ENCODE measurements at places on chromosomes 5 and 9.

DNA sequence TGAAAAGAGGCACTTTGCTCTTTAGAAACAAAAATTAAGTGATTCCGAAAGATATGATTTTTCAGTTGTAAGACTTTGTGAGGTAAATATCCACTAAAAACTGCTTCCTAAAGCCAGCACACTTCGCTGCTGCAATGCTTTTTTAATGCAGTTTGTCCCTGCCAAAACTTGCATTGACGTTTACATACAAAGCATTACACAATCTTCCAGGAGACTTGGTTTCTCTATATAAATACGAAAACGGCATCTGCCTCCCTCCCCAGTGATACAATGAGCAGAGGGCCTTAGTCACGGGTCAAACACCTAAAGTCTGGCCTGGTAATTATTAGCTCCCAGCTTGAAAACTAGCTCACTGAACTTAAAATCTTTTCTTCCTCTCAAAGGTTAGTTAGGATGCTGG lies 170.7 kb downstream of the TSSK1B start:
- no peak for DNase-seq

GRCh38 chr9:78103971-78104433 lies 72.4 kb upstream of the GNAQ start:
- DNase-seq: no peak

DNA sequence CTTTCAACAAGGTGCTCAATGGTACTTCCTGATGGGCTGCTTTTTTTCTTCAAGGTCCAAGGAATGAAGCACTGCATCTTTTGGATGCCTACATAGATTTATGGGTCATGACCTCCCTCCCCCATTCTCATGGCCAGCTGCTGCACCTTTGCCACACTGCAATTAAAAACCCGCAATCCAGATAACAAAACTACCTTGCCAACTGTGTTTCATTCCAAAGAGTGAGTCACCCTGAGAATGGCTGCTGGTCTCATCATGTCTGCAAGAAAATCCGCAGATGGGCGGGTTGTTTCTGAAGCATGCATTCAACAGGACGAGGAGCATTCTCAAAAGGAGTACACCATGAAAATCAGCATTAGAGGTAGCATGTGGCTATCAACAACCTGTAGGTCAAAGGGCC lies 139.8 kb downstream of the ELAVL2 start:
- no peak for DNase-seq

- no peak for DNase-seq
Observed at GRCh38 chr9:98726735-98727134, 18.0 kb upstream of the GABBR2 start.

- no peak for DNase-seq
Observed at GRCh38 chr5:129609710-129610109, 138.2 kb upstream of the MINAR2 start.

DNA sequence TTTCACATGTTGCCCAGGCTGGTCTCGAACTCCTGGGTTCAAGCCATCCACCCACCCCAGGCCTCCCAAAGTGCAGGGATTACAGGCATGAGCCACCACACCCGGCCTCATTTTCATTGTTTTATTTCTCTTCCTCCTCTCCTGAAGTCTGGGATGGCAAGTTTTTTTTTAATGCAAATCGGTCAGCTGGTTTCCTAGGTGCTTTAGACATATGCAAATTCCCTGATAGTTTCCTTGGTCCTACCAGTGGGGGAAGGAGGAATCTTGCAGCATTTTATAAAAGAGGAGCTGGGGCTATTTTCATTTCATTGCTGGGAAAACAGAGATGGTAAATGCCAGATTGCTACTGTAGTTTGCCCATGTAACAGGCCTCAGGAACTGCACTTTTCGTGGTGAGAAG lies 179.4 kb downstream of the ACTL7B start:
- DNase-seq: no peak

DNA sequence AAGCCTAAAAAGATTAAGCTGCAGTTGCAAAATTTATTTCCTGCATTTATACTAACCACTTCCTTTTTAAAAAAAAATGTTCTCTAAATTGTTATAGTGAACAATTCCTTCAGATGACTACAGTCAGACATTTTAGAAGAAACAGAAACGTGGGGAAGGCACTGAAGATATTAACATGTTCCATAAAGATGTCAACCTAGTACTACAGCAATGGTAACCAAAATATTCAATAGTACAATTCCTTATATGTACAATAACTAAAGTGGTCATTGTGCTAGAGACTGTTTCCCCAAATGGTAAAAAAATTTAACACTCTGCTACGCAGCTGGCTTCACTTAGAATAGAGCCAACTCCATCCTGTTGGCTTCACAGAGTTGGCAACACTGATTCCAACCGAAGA lies 97.7 kb downstream of the FNBP1 start:
- no peak for DNase-seq

DNA sequence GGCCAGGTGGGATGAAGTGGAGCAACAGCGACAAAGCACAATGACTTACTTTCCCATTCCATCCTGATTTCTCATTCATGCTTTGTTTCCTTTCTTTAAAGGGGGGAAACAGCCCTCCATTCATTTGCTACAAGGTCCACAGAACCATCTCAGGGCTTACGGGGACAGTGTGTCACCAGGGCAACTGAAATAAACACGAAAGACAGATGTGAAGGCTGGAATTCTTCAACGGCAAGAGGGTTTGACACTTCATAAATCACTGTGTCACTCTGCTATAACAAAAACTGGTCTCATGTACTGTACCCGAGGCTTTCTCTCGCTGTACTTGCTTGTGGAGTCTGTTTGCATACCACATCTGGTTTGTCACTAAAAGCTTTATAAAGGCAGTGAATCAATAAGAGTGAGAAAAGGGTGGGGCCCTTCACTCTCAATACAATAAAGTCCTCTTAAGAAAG lies 150.8 kb downstream of the EFNA5 start:
- no peak for DNase-seq

DNA sequence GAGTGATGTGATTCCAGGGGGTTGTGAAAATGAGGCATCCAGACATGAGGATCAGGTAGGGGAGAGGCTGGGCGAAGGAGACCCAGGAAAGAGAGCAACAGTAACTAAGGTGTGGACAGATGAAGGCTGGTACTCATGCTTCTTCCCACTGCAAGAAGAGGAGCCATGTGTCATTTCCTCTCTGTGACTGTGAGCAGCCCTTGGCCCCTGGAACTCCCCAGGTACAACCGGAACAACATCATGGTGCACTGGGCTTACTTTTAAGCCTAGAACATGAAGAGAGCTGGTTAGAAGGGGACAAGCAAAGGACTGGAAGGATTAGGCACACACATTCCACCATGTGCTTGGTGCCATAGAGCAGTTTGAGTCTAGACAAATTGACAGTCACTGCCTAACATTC lies 10.9 kb upstream of the IL12B start:
- DNase-seq: no peak

GRCh38 chr5:26386532-26386931 lies 651.9 kb downstream of the CDH9 start:
- DNase-seq: no peak

GRCh38 chr9:72509635-72510034 lies 11.8 kb upstream of the TMC1 start:
- no peak for DNase-seq

GRCh38 chr5:23482642-23483041 lies 24.8 kb upstream of the PRDM9 start:
- DNase-seq: no peak
